ENCODE measurements at places on chromosomes 2 and 18.
A peak's percentile ranks its signal among the peaks of the same experiment; 100 is the strongest.

DNA sequence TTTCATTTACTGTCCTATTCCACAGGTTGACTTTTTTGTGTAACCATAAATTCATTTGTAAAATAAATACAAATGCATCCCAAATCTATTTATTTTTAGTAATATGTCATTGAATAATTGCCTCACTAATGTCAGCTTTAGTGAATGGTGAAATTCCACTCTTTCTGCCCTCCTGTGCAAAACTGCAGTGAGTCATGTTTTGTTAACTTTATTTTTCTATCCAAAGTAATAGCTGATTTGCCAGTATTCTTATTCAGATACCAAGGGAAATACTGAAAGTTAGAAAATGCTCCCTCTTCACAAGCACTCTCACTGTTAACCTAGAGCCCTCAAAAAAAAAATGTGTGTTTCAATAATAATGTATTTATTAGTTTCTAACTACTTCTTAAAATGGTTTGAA, 322.8 kb downstream of the RIT2 start:
- no peak for DNase-seq

DNA sequence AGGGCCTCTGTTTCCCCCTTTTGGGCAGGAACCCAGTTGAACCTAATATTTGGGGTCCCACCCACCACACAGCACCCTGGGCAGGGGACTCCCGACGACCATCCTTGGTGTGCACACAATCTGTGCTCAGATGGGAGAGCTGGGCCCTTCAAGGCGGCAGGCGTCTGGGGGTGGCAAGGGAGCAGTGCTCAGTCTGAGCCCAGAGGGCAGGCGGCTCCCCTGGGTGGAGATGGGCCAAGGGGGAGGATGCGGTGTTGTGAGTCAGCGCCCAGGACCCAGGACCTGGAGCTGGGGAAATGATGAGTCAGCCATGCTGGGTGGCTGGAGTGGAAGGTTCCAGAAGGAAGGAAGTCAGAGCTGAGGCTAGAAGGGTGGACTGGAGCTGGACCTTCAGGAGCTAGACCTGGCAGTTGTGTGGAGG, 3.8 kb downstream of the PROM2 start:
- DNase-seq = peak; percentile 29

DNA sequence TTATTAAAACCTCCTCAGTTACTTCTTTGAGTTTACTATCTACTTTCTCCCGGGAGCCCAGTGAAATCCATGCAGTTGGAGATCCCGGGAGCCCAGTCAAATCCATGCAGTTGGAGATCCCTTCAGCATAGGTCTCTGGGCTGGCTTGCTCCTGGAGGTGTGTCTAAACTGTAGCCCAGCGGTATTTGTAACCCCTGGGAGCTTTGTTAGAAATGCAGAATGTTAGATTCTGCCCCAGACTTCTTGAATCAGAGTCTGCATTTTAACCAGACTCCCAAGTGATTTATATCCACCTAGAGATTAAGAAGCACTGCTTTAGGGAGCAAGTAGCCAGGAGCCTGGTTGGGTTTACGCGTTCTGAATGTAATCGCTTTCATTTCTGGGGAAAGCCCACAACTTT, 54.5 kb downstream of the ARHGAP28 start:
- DNase-seq = peak; percentile 57

- no peak for DNase-seq
Measured at GRCh38 chr2:110828330-110828729, 96.0 kb downstream of the ACOXL start.

- DNase-seq = no peak
Measured at GRCh38 chr2:32611366-32611765, 16.5 kb upstream of the TTC27 start.
